Stimulated activated CD4-positive, alpha-beta T cell treated with anti-CD3 and anti-CD28 coated beads, Interleukin-4, amount 100 ng/mL, for 24 hours (primary cell): ENCODE measurements at places on chromosomes 2 and 18.
A peak's percentile ranks its signal among the peaks of the same experiment; 100 is the strongest.

DNA sequence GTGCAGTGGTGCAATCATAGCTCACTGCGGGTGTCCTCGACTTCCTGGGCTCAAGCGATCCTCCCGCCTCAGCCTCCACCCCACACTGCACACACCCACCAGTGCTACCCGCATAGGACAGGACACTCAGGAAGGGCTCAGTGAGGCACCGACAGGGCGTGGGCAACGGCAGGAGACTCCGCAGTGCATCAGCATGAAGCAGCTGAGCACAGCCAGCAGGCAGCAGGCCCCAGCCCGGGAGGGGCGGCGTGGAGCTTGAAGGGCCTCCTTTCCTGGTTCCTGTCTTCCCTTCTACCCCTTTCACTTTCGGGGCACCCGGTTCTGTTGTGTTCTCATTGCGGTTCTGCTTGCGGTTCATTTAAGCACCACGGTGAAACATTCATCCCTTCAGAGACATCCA is 89.8 kb downstream of the ZNF516 start:
- DNase-seq = no peak

- DNase-seq = peak; percentile 51
Observed at GRCh38 chr18:31657823-31658669, 26.3 kb downstream of the B4GALT6 start.

DNA sequence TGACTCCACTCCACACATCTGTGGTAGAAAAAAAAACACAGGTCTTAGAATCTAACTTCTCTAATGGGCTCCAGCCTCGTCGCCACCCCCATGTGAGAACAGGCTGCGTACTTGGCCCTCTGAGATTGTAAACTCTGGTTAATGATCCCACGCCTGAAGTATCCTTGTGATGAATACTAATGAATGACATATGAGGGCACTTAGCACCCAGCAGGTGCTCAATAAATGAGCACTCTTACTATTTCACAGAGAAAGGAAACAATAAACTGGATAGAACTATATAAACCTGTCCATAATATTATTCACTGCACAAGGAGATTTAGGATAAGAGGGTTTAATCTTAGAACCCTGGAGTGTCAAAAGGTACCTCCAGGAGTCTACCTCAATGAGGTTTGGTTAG is 310.1 kb upstream of the HNRNPA3 start:
- no peak for DNase-seq

DNA sequence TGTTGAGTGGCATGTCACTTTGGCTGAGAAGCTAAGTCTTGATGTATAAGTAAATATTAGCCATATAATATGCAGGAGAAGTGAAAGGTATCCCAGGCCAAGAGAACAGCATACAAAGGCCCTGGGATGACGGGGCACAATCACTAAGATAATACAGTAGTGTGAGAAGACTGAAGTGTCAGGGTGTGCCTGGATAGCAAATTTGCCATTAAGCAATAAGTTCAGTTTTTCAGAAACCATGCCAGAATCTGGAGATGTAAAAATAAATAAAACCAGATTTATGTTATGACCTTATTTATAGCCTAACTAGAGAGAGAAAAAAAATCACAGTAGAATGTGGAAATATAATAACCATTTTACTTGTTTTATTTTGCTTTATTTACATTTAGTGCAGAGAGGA is 1858.7 kb upstream of the CELF4 start:
- DNase-seq = no peak

DNA sequence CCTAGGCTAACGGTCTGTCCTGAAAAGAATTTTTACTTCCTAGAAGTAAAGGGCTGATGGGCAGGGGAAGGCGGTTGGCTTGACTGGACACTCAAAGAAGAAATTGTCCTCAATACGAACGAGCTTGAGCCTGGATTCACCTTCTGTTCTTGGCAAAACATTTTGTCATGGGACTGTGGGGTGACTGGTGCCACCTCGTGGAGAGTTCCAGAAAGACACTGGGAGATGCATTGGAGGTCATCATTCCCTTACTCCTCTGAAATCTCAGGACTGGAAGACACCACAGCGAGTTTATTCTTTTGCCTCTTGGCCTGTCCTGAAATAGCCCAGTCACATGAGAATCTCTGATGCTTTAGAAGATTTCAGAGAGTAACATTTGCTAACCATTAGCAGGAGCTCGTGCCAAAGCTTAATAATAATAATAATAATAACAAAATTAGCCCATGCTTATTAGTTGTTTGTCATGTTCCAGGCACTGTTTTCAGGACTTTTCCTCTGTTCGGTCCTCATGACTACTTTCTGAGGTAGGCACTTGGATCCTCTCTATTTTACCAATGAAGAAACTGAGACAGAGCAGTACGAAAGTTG is 44.5 kb downstream of the TMEM182 start:
- peak; percentile 37 for DNase-seq
